Tongue (tissue), 3 donors: ENCODE measurements at places on chromosomes 3 and 15. TPM values are rescaled to one million over a fixed set of nuclear protein-coding genes. Genes with fewer than 3 reads are reported as not detected.

The CLDN1 gene
- total RNA-seq: 17.7 TPM

DNA sequence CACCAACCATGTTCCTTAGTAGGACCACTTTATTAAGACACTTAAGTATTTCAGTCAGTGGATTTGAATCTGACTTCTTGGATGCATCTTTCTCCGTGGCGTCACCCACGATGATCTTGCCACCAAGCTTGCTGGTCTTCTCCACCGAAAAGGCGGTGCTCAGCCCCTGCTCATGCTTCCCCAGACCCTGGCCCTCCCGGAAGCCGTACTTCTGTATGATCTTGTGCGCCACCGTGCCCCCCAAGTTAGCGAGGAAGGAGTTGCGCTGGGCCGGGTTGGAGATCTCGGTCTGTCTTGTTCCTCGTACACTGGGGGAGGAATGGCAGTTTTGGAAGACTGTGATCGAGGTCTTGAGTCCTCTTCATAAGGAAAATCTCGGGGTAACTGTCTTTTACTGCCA lies 213.4 kb upstream of the NANOGP8 start:
- DNase-seq: no peak

GRCh38 chr3:12982619-12983101 lies 90.6 kb downstream of the IQSEC1 start:
- DNase-seq: no peak

The GOLGA6L4 gene
- 2.6 TPM for total RNA-seq

DNA sequence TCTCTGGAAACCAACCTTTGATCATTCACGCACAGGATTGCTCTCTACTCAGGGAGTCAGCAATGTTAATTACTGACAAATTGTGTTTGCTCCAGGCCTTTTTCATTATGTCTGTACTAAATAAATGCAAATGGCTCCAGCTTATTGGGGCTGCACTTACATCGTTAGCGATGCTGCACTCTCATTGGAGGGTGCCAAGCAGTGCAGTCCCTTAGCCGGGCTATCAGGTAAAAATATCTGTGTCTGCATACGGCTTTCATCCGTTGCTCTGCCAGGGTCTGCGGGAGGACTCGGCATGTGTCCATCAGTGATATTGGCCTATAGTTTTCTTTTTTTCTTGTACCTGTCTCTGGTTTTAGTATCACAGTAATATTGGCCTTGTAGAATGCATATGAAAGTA lies 471.5 kb upstream of the CADM2 start:
- DNase-seq: no peak

DNA sequence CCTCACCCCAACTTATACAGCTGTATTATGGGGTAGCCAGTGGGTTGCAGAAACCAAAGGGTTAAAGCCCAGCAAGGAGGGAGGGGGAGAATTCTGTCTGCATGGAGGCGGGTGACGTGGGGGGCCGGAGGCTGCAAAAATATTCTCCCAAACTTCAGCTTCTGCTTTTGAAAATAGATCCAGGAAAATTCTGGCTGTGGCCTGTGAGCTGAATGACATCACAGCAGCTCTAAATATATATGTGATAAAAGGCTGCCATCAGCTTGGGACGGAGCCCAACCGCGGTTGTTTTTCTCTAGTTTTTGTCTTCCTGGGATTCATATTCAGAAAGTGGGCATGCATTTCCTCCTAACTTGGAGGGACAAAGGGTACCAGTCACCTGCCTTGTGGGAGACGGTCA lies 27.6 kb downstream of the MAPKAPK3 start:
- peak; percentile 8 for DNase-seq

The AADACL2 gene
- 2.7 TPM for total RNA-seq

DNA sequence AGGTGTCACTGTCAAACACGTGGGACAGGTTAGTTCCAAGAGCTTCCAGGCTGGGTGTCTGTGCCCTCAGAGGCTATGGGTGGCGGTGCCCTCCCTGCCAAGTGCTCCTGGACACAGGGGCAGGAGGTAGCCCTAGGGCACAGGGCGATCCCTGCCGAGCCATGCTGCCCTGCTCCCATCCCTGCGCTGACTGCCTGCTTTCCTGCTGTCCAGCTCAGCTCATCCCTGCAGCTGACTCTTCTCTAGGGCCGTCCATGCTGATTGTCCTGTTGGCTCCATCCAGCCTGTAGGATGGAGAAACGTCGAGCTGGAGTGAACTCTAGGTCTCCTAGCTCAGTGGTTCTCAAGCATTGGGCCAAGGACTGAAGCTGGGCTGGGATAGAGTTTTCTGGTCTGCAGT lies 3.7 kb downstream of the PDIA5 start:
- DNase-seq: no peak

The DET1 gene
- 12.1 TPM for total RNA-seq

- no peak for DNase-seq
Measured at GRCh38 chr3:186054792-186055352, 54.0 kb downstream of the ETV5 start.

The AMOTL2 gene
- total RNA-seq: 77.2 TPM

The KIF7 gene
- total RNA-seq: 8.2 TPM

The ROBO1 gene
- 79.3 TPM for total RNA-seq

- DNase-seq: no peak
Measured at GRCh38 chr15:40982855-40983254, 29.6 kb downstream of the CHAC1 start.

DNA sequence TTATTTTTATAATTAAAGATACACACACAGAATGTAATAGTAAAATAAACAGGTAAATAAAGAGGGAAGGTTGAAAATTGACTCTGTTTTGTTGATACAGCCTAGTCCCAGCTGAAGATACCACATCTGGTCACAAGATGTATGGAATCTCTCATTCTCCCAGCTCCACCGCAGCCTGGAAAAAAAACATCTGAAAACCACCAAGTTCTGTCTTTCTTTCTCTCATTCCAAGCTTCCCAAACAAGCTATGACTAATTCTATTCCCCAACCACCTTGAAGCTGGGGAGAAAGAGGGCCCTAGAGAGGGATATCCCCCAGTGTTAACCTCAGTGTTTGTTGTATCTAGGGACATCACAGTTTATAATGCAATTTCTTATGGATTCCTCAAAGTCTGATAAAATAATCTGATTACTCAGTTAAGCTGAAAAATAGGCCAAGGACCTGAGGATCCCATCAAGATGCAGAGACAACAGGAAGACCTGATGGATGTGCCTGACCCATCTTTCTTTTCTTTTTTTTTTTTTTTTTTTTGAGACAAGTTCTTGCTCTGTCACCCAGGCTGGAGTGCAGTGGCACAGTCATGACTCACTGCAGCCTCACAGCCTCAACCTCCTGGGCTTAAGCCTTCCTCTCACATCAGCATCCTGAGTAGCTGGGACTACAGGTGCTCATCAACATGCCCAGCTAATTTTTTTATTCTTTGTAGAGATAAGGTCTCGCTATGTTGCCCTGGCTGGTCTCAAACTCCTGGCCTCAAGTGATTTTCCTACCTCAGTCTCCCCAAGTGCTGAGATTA lies 38.1 kb downstream of the SRGAP3 start:
- DNase-seq: peak; percentile 56

- DNase-seq: no peak
Measured at GRCh38 chr15:91604122-91604521, 249.4 kb upstream of the SLCO3A1 start.

The TMEM45A gene
- total RNA-seq: 19.9 TPM

- no peak for DNase-seq
Measured at GRCh38 chr3:52052831-52053306, 3.5 kb downstream of the DUSP7 start.

GRCh38 chr3:184741798-184742675 lies 30.2 kb upstream of the MAGEF1 start:
- no peak for DNase-seq

DNA sequence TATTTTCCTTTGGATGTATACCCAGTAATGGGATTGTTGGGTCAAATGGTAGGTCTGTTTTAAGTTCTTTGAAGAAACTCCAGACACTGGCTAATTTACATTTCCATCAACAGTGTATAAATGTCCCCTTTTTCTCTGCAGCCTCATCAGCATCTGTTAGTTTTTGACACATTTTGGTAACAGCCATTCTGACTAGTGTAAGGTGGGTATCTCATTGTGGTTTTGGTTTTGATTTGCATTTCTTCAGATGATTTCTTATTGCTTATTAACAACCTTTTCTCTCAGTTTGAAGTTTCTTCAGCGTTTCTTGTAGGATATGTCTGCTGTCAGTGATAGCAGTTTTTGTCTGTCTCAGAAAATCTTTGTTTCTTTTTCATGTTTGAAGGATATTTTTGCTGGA lies 15.4 kb downstream of the GALK2 start:
- DNase-seq: no peak

DNA sequence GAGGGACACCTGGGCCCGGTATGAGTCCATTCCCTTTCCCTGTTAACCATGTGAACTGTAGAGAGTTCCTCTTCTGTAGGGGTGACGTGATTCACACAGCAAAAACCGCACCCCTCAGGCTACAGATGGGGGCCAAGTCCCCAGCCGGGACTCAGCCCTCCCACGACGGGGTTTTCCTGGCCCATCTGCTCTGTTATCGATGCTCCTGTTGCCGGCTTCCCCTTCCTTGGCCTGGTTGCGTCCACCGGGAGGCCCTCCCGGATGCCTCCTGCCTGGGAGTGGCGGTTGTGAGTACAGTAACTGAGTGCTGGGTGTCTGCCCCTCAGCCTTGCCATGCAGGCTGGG lies 817 bp upstream of the PLXNA1 start:
- no peak for DNase-seq

GRCh38 chr15:61092361-61093157 lies 136.5 kb downstream of the RORA start:
- DNase-seq: no peak

GRCh38 chr15:48332642-48333034 lies 1.4 kb downstream of the DUT start:
- no peak for DNase-seq

The FRMD5 gene
- 1.1 TPM for total RNA-seq

DNA sequence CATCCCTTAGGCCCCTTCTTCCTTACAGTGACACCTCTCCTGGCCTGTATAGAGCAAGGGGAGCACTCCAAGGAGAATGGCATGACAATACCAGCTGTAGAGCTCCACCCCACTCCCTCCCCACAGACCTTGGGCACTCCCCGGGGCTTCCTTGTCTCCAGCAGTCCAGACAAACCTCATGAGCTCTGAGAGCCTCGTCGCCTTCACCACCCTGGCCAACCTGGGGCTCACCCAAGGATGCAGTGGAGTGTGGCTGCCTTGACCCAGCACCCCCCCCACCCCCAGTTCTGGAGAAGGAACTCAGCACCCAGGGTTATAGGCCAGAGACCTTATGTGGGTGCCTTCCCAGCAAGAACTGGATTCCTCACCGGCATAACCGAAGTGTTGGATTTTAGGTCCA lies 7.4 kb upstream of the SLCO2A1 start:
- DNase-seq: no peak

The CPB1 gene
- not detected for total RNA-seq

- DNase-seq: no peak
Measured at GRCh38 chr3:63896332-63897030, 15.7 kb downstream of the SCAANT1 start.

DNA sequence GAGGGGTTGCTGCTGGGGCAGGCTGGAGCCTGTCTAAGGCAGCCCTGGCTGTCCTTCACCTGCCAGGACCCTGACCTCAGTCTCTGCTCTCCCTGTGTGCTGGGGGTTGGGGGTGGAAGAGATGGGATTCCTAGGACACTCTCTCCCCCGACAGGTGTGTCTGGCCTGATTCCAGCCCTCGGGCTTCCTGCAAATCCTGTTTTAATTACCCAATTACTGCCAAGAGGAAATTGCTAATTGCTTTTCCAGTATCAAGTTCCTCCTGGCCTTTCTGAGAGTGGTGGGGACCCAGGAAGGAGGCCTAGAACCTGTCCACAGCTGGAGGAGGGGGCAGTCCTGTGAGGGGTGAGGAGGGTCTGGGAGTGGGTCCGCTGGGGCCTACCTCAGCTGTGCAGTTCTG lies 15.8 kb downstream of the PLXNA1 start:
- no peak for DNase-seq

The TOP2B gene
- 169 TPM for total RNA-seq

- peak; percentile 54 for DNase-seq
Measured at GRCh38 chr3:146256851-146257486, 6.1 kb upstream of the PLSCR4 start.

- DNase-seq: peak; percentile 99
Measured at GRCh38 chr3:194135806-194136518, at the start of gene HES1. Gene HES1 (plus strand): TSS chr3:194136148. CDS start chr3:194136381, 233 bp downstream.

DNA sequence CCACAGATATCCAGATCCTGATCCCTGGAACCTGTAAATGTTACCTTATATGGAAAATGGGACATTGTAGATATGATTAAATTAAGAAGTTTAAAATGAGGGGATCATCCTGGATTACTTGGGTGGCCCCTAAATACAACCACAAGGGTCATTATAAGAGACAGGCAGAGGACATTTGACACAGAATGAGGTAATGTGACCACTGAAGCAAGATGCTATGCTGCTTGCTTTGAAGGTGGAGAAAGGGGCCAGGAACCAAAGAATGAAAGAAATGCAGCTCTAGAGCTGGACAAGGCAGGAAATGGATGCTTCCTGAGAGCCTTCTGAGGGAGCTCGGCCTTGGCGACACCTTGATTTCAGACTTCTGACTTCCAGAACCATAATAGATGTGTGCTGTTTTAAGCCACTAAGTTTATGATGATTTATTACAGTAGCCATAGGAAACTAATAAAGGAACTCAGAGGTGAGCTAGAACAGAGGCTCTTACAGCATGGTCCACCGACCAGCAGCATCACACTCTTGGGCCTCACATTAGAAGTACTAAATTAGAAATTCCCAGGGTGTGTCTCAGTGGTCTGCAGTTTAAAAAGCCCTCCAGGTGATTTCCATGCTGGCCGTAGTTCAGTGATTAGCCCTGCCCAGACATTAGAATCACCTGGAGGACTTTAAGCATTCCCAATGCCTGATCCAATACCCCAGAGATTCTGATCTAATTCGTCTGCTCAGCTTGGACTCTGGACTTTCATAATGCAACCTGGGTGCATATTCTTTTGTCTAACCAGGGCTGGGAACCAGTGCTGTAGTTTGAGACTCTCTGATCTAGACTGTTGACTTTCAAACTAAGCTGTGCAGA lies 7.5 kb downstream of the COLQ start:
- DNase-seq: no peak

DNA sequence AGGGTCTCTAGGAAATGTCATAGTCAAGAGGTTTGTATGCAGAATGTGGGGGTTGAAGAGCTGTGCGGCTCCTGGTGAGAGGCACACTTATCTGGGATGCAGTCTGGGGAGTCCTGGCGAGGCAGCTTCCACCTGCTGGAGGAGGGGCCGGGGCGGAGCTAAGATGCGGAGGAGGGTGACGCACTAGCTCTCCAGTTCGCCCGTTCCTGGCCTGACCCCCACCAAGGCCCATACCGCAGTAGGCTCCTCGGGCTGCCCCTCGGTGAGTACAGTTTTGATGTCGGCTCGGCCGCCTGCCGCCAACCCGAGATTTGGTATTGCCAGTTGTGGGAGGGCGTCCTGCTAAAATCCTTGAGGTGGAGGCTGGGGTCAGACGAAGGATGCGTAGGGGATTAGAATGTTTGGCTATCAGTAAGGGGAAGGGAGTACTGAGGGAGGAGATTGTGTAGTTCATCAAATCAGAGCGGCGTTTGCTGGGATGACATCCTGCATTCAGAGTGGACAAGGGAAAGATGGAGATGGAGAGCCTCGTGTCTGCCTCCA lies at the start of gene SCG5:
SCG5 (plus strand) TSS at position 194 of the 543 bp plus-strand sequence. CDS start 1,883 bp downstream, outside the sequence.
- peak; percentile 60 for DNase-seq

DNA sequence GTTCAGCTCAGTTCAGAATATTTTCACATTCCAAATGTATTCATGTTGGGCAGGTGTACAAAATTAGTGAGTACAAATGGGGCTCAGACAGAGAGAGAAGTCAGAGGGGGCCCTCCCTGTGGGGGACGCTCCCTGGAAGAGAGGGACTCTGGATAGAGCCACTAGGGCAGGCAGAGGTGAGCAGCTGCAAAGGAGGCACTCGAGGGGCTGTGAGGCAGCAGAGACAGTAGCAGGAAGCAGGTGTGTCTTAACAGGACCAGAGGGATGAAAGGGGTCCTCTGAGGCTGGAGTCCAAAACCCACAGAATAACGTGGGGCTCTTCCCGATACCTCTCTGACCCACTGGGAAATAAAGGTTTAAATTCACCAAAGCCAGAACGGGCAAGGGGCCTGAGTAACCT lies 127.1 kb downstream of the MEGF11 start:
- no peak for DNase-seq
